Stimulated activated CD4-positive, alpha-beta T cell treated with anti-CD3 and anti-CD28 coated beads, Interleukin-12 subunit alpha, Interleukin-12 subunit beta, amount 100 ng/mL, for 4 hours (primary cell): ENCODE measurements at places on chromosomes 11 and 22.

- no peak for DNase-seq
Measured at GRCh38 chr22:27080036-27080578, 422.7 kb downstream of the MIAT start.

GRCh38 chr11:125572916-125573315 lies 3.6 kb downstream of the EI24 start:
- no peak for DNase-seq

GRCh38 chr11:127191689-127192088 lies 191.1 kb upstream of the KIRREL3 start:
- no peak for DNase-seq

DNA sequence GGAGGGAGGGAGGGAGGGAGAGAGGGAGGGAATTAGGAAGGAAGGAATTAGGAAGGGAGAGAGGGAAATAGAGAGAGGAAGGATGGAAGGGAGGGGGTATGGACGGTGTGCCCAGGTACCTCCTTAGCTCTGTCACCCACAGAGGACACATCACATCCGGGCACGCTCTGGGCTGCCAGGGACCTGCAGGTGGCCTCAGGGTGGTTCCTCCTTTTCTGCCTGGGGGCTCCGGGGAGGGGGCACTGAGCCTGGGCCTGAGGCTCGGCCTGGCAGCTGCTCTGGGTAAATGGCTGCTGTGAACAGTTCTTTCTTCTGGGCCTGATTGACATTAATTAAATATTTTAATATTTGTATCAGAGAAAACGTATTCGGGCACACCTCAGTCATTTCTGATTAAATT lies 733.5 kb downstream of the BRD1 start:
- no peak for DNase-seq

GRCh38 chr22:31093086-31093850 lies 12.2 kb downstream of the SMTN start:
- DNase-seq, result no peak

- DNase-seq, result no peak
Measured at GRCh38 chr11:122140500-122140899, 24.5 kb upstream of the BLID start.

- no peak for DNase-seq
Measured at GRCh38 chr11:43119275-43119970, 192.4 kb upstream of the API5 start.

GRCh38 chr11:134475951-134476350 lies 63.9 kb upstream of the B3GAT1 start:
- no peak for DNase-seq

- DNase-seq, result no peak
Measured at GRCh38 chr11:123325533-123325932, 104.5 kb upstream of the GRAMD1B start.

GRCh38 chr11:13776134-13776815 lies 107.8 kb downstream of the FAR1 start:
- DNase-seq, result no peak

- no peak for DNase-seq
Measured at GRCh38 chr11:73358071-73358470, 18.1 kb upstream of the RELT start.

- no peak for DNase-seq
Measured at GRCh38 chr22:36991206-36991605, 28.0 kb downstream of the TST start.

DNA sequence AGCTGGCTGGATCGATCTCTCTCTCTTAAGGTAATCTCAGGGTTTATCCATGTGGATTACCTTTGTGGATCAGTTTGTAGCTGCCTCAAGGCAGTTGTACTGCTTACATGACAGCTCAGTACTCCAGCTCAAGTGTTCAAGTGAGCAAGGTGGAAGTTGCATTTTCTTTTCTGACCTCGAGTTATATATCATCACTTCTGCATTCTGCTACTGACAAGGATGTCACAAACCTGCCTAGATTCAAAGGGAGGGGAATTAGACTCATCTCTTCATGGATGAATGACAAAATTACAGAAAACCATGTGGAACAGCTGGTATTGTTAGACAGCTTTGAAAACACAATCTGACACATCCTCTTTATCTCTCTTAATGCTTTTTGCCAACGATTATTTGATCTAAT lies 6.1 kb upstream of the TCN2 start:
- no peak for DNase-seq

GRCh38 chr11:101584129-101584515 lies 315 bp upstream of the TRPC6 start:
- DNase-seq, result no peak

GRCh38 chr11:101401245-101401644 lies 182.6 kb downstream of the TRPC6 start:
- DNase-seq, result no peak

DNA sequence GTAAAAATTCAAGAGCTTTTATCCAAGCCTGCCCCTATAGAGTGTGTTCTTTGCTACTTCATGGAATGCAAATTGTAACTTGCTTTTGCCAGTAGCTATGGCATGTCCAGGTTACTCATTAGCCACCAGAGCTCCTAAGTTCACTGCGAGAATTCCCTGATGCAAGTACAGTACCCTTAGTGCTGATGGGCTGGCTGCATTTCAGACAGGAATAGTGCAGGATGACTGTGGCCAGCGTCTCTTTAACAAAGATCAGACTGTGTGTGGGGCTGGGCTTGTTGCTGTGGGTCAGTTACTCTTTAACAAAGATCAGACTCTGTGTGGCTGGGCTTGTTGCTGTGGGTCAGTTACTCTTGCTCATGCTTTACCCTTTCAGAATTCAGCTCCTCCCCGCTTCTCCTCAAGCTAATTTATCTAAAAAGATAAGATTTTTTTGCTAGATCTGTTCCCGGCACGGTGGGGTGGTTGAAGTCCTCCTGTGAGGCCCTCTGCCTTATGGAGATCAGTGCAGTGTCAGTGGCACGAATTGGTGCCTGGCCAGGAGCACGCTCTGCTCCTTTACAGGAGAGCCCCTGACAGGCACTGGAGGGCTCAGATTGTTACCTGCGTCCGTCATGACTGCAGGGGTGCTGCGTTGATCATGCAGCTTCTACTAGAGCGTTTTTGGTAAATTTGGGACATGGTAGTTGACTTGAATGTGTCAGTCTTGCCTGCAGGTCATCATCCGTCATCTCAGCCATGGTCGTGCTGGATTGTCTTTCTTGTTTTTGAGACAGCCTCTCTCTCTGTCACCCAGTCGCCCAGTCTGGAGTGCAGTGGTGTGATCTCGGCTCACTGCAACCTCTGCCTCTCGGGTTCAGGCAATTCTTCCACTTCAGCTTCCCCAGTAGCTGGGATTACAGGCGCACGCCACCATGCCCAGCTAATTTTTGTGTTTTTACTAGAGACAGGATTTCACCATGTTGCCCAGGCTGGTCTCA lies 27.0 kb downstream of the AP2A2 start:
- DNase-seq, result no peak

GRCh38 chr11:78748918-78749690 lies 174.4 kb upstream of the NARS2 start:
- no peak for DNase-seq

DNA sequence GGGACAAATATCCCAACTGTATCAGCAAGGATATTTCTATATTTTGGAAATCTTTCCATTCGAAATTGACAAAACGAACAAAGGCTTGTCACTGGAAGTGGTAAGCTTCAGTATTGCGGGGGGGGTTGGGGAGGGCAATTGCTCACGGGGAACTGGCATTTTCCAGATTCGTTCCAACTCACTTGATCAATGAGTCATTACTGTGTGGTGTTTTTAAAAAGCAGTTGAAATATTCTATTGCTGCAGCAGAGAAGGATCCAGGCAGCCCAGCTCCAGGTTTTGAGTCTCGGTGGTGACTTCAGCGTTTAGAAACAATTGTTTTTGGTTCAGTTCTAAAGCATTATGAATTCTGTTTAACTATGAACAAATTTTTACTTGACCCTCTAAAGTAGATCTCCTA lies 33.8 kb upstream of the FBLN1 start:
- no peak for DNase-seq

GRCh38 chr22:45828841-45829240 lies 148.1 kb downstream of the WNT7B start:
- DNase-seq, result no peak

- DNase-seq, result peak; percentile 62
Measured at GRCh38 chr22:39148727-39149535, 3.5 kb downstream of the CBX7 start.
